ENCODE measurements at places on chromosomes 12 and 14.
A peak's percentile ranks its signal among the peaks of the same experiment; 100 is the strongest.

DNA sequence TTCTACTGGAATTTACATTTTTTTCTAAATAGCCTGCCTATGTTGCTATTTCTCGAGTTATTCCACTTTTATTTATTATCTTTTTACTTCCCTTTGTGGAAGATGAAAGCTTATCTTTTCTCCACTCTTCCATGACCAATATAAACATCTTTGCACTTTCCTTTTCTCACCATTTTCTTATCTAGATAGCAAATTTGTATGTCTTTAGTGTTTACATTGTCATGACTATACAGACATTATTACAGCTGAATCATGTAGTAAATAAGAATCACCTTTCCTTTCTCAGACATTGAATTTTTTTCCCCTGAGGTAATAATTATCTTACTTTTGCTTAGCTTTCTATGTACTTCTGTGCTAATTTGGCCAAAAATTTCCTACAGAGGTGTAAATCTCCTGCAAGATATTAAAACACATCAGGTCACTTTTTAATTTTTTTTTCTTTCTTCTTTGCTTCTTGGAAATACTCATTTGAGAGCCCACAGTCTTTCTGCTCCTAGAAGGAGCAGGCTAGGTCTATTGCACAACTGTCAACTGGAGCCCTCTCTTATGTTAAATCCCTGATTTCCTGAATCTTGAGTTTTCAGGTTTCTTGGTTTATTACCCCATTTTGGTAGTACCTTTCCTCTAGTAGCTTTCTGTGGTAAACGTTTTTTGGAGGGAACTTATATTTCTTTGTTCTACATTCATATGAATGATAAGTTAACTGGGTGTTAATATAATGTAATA lies 109.0 kb upstream of the ATP2B1 start:
- no peak for DNase-seq

- DNase-seq = no peak
Observed at GRCh38 chr12:105348142-105348541, 17.7 kb downstream of the C12orf75 start.

GRCh38 chr12:11689591-11690186 lies 40.2 kb downstream of the ETV6 start:
- DNase-seq = no peak

- no peak for DNase-seq
Observed at GRCh38 chr12:53004582-53004981, 1.7 kb upstream of the EIF4B start.

GRCh38 chr14:41498959-41499358 lies 107.7 kb upstream of the LRFN5 start:
- DNase-seq = no peak

- no peak for DNase-seq
Observed at GRCh38 chr14:81519200-81520011, 14.2 kb downstream of the SEL1L start.

GRCh38 chr12:91603060-91603459 lies 420.4 kb upstream of the DCN start:
- no peak for DNase-seq

GRCh38 chr12:4417936-4418335 lies 27.7 kb downstream of the FGF6 start:
- no peak for DNase-seq

- no peak for DNase-seq
Observed at GRCh38 chr14:87097015-87097414, 896.0 kb downstream of the GALC start.

- no peak for DNase-seq
Observed at GRCh38 chr14:90630171-90630806, 185.9 kb downstream of the TTC7B start.

DNA sequence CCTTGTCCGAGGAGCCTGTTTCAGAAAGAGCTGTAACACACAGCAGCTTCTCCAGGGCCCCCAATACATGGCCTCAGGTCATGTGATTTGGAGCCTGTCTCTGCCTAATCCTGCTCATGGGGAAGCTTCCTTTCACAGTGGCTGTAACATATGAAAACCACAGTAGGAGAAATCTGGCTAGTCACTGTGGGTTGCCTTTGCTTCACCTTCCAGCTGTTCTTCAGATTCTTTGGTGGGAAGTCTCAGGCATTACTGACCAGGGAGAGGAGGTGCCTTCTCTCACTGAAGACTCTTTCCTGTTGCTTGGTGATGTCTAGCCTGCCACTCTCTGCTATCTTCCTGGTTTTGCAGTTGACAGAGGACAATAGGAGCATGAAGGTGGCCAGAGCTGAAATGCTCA lies 350.6 kb downstream of the DPF3 start:
- no peak for DNase-seq

DNA sequence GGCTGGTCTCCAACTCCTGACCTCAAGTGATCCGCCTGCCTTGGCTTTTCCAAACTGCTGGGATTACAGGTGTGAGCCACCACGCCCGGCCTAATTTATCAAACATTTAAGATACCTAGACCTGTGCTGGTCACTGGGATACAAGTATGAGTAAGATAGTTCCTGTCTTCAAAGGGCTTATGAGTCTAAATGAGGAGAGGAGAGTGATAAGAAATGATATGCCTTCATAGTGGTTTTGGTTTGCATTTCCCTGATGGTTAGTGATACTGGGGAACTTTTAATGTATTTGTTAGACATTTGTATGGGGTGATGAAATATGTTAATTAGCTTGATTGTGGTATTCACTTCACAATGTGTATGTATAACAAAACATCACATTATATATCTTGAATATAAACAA lies 21.2 kb downstream of the TMED10 start:
- no peak for DNase-seq

- peak; percentile 12 for DNase-seq
Observed at GRCh38 chr14:64119500-64119899, 174.7 kb downstream of the ESR2 start.

- peak; percentile 97 for DNase-seq
Observed at GRCh38 chr12:116382686-116383530, 105.4 kb upstream of the MED13L start.

GRCh38 chr14:64038841-64039542 lies 186.2 kb downstream of the SYNE2 start:
- no peak for DNase-seq

DNA sequence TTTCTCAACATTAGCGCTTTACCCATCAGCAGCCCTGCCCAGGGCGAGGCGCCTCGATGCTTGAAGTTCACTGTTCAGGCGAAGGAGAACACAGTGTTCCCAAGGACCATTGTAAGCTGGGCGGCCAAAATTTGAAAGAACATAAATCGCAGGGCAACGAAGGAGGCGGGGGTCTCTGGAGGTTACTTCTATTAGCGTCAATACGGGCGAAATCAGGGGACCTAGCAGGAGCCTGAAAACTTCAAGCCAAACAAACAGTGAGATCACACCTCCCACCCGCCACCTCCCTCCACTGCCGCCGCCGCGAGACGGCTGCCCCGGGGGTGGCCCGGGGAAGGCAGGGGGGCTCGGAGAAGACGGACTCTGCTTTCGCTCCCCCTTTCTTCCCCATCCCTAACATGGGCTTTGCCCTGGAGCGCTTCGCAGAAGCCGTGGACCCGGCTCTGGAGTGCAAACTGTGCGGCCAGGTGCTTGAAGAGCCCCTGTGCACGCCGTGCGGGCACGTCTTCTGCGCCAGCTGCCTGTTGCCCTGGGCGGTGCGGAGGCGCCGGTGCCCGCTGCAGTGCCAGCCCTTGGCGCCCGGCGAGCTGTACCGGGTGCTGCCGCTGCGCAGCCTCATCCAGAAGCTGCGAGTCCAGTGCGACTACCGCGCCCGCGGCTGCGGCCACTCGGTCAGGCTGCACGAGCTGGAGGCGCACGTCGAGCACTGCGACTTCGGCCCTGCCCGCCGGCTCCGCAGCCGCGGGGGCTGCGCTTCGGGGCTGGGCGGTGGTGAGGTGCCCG lies at the start of gene PDZRN4:
Gene PDZRN4 (plus strand): TSS at position 263 of the 783 bp plus-strand sequence.
- DNase-seq = no peak

- no peak for DNase-seq
Observed at GRCh38 chr14:88137327-88137726, 132.4 kb downstream of the GPR65 start.

GRCh38 chr12:52442600-52443061 lies 8.5 kb upstream of the KRT75 start:
- DNase-seq = peak; percentile 56

- DNase-seq = no peak
Observed at GRCh38 chr12:104435765-104436164, 21.0 kb upstream of the CHST11 start.

DNA sequence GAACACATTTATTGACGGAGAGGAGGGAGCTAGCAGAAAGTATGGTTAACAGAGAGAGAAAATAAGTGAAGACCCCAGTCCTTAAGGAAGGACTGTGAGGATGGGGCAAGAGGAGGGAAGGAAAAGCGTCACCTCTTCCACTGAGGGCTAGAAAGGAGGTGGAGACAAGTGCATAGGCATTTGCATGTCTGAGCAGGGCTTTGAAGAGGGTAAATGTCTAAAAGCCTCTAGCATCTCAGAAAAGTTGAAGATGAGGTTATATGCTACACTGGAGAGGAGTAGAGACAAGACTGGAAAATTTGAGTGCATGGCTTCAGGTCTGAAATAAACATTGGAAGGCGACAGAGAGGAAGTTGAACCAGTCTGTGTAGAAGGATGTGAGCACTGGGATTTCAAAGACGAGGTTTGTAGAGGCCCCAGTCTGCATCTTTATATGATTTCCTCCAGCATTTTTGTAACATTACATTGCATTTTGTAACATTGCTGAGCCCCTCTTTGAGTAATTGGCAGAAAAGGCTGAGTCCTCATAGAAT lies 98.5 kb upstream of the IFNG-AS1 start:
- DNase-seq = no peak

DNA sequence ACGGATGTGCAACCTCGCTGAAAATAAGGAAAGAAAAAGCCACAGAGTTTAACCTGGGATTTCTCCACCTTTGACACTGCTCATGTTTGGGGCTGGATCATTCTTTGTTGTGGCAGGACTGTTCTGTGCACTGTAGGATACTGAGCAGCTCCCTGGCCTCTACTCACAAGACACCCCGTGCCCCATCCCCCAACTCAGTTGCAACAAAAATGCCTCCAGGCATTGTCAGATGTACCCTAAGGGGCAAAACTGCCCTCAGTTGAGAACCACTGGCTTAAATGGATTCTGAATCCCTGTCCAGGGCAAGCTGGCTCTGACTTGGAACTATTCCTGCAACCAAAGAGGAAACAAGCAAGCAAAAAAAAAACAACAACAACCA lies 2.1 kb downstream of the GLTP start:
- DNase-seq = no peak

DNA sequence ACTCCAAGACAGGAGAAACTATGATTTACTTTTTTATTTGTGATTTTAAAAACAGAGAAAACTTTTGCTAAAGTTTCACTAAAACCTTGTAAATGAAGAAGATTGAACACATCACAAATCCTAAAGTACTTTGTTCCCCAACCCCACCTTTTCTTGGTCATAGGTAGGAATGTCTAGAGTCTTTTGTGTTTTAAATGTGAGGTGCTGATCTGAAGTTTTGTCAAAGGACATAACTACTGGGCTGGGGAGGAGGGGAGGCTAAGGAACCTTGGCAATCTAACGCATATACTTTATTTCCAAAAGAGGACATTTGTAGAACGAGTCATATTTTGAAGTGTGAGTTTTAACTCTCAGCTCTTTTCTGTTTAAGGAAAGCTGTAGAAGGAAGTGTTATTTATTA lies 37.2 kb downstream of the CATSPERB start:
- DNase-seq = no peak

GRCh38 chr12:48512855-48513254 lies 12.6 kb upstream of the OR8S1 start:
- no peak for DNase-seq

GRCh38 chr12:109752117-109753053 lies 38.8 kb downstream of the FAM222A start:
- no peak for DNase-seq

DNA sequence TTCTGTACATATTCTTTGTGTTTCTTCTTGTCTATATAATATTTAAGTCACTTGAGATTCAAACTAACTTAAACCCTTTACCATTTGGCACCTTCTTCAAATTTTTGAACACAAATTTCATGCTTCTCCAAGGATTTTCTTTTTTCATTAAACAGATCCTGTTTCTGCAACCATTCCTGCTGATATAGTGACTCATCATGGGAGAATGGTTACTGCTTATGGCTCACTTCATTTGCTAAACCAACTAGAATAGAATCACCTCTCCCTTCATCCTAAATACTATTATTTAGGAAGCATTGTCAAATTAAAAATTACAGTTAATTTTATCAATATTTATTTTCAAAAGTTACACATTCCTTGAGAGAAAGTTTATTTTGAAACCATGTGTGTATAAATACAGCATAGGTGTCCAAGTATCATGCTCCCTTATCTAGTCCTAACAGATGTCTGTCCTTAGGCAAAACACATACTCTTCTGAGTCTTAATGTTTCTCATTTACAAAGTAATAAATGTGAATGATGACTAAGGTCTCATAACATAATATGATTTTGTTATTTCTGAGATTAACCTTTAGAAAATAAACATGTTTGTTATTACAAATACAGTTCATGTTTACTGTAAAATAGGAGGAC lies 40.7 kb downstream of the PLCZ1 start:
- DNase-seq = no peak

DNA sequence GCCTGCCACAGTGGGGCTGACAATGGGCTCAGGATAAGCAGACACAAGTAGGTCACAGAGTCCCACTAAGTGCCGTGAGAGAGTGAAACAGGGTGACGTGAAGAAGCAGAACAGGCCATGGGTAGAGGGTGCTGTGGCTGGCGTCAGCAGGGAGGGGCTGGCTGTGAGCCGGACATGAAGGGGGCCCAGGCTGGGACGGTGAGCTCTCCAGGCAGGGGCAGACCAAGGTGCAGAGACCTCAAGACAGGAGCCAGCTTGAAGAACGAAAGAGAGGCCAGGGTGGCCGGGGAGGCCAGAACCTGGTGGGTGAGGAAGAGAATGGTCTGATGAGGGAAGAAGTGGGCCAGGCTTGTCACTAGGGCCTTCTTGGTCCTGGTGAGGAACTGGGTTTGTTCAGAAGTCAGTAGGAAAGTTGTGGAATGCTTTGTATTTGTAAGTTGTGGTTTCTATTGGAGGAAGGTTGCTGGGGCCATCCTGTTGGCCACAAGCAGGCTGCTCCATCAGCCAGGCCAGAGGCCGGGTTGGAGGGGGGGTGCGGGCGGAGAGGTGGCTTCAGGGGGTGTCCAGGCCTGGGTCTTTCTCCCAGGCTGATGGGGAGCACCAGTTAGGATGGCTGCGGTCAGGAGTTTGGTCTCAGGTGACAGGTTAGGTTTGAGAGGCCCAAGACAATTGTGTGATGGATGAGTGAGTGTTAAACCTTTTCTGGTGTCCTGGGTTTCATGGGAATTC lies 21.4 kb upstream of the MLXIP start:
- DNase-seq = no peak

DNA sequence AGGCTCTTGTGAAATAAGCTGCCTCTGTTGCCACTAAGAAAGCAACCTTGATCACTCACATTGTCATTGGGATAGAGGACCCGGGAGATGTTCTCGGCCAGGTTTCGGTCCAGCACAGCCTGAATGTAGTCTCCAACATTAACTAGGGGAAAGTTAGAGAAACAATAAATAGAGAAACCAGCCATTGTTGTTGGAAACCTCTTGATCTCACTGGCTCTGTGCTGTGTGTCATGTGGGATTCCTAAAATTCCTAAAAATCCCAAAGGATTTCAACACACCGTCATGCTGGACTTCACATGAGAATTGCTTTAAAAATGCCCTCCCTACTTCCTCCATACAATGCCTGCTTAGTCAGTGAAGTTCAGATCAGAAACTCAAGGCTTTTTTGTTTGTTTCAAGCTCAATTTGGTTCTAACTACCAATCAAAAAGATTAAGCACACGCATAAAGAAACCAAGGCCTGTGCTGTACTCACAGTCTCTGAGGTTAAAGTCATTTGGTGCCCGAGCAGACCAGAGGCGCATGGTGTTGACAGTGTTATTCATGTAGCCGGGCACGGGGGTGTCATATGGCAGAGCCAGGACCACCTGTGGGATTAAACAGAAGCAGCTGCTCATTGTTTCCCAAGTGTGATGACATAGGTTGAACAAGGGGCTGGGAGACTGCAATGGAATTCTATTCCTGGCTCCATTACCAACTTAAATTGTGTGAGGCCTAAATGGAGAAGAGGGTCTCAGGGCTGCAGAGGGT lies 23.6 kb downstream of the PYGL start:
- peak; percentile 79 for DNase-seq
